ENCODE measurements at places on chromosomes 1 and 21. TPM values are rescaled to one million over a fixed set of nuclear protein-coding genes. Genes with fewer than 3 reads are reported as not detected.

DNA sequence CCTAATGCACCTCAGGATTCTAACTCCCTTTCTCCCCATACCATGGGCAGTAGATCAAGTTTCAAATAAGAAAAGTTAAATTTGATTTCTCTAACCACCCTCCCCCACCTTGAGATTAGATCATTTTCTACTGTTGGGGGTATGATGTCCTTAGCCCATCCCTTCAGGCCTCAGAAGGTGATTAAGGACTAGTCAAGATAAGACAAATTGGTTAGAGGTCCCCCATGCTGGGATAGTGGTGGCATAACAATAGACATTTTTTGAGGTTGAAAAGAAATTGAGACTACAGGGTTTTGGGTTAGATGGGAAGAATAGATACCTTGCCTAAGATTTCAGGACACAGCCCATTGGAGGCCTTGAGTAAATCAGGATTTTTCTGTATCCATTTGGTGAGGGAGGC is 2.5 kb downstream of the CFAP126 start:
- peaks cover 38% of the 10 kb centered on the region for H3K36me3 ChIP-seq
- no peaks in the 10 kb centered on the region for H3K27me3 ChIP-seq
- H3K4me3 ChIP-seq: peak overlapping the region; percentile 24
- DNase-seq: no peak
- H3K4me1 ChIP-seq: peaks cover 18% of the 10 kb centered on the region

- no peaks in the 10 kb centered on the region for H3K36me3 ChIP-seq
- peaks cover 16% of the 10 kb centered on the region for H3K4me1 ChIP-seq
- H3K4me3 ChIP-seq: peak overlapping the region; percentile 28
- DNase-seq: no peak
These were observed 27.1 kb upstream of the LYST start for GRCh38 chr1:235893840-235894239.

GRCh38 chr1:7962014-7962335 is 464 bp downstream of the PARK7 start:
- DNase-seq: no peak
- peak overlapping the region; percentile 100 for H3K4me3 ChIP-seq
- H3K4me1 ChIP-seq: no peaks in the 10 kb centered on the region
- H3K36me3 ChIP-seq: peaks cover 44% of the 10 kb centered on the region
- peak overlapping the region; percentile 73 for H3K27ac ChIP-seq

- H3K4me3 ChIP-seq: no peak overlapping the region
- H3K27me3 ChIP-seq: no peaks in the 10 kb centered on the region
- no peaks in the 10 kb centered on the region for H3K36me3 ChIP-seq
- no peaks in the 10 kb centered on the region for H3K4me1 ChIP-seq
These were observed 6.9 kb downstream of the C1orf162 start for GRCh38 chr1:111480674-111481073.

GRCh38 chr1:158771950-158772866 is at the start of gene OR6N1:
Gene OR6N1, minus strand, starts transcription at chr1:158772195. Its CDS starts 5,513 bp downstream, at chr1:158766682.
- no peaks in the 10 kb centered on the region for H3K4me1 ChIP-seq
- DNase-seq: no peak
- H3K27me3 ChIP-seq: no peaks in the 10 kb centered on the region

GRCh38 chr1:205576805-205577761 is 54.7 kb downstream of the ELK4 start:
- no peak overlapping the region for H3K27ac ChIP-seq
- H3K27me3 ChIP-seq: peaks cover 98% of the 10 kb centered on the region

- no peak for DNase-seq
- no peaks in the 10 kb centered on the region for H3K36me3 ChIP-seq
- H3K27me3 ChIP-seq: no peaks in the 10 kb centered on the region
- no peak within 1 kb of the TSS for H3K27ac ChIP-seq
- no peak within 1 kb of the TSS for H3K4me3 ChIP-seq
These were observed at the start of gene FMO3 for GRCh38 chr1:171090604-171091003. Gene FMO3, plus strand, starts transcription at chr1:171090905. Its CDS starts 1,754 bp downstream, at chr1:171092659.

Gene TCHHL1
- total RNA-seq: not detected

Gene CD34
- total RNA-seq: 1.4 TPM

Gene PLEKHA6
- 36.2 TPM for total RNA-seq

Measured in endodermal cell (in vitro differentiated cells).